Daoy (cell line): ENCODE measurements at places on chromosomes 3 and 15.
A peak's percentile ranks its signal among the peaks of the same experiment; 100 is the strongest.

DNA sequence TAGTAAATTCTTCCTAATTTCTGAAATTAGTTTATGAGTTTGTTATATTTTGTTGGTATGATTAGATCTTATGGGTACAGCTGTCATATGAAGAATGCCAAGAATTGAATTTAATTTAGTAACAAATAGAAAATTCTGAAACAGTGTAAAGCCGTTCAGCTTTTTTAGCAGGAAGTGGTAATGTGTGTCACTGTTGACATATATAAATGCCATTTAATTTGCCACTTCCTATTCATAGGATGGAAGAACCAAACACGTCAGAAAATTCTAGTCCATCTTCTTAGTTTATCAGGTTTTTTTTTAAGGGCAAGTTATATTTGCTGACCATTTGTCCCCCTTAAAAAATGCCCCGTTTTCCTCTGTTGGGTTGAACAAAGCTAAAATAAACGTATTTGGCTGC lies 43.0 kb downstream of the RAB8B start:
- peak; percentile 24 for DNase-seq

DNA sequence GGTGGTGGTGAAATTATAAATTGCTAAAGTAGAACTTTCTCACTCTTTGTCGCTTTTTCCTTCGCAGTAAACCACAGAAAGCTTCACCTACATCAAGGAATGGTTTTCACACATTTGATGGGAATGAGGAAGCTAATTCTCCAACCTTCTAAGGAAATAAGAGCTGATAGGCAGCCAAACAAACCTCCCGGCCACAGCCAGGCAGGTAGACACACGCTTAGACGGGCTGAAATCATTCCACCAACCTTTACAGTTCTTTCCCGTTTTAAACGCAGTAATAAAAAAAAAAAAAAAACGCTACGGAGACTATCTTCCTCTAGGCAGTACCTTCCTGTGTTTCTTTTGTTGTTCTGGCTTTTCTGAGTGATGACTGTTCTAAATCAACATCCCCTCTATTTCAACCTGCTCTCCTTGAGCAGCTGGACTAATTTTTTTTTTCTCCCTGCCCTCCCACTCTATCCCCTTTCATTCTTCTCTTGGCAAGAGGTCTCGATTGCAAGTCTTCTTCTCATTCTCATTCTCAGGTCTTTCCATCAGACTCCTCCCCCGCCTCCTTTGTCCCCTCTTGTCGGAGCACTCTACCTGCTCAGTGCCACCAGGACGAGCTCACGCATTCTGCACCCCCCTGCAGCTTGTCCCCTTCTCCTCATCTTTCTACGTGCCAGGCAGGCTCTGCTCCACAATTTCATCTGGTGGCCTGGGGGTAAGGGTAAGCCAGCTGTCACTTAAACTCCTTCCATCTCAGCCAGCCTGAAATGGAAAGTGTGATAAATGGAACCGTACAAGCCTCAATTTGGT lies 391.1 kb upstream of the MDFIC2 start:
- no peak for DNase-seq

GRCh38 chr15:56817321-56818080 lies 84.2 kb upstream of the ZNF280D start:
- DNase-seq: peak; percentile 86

DNA sequence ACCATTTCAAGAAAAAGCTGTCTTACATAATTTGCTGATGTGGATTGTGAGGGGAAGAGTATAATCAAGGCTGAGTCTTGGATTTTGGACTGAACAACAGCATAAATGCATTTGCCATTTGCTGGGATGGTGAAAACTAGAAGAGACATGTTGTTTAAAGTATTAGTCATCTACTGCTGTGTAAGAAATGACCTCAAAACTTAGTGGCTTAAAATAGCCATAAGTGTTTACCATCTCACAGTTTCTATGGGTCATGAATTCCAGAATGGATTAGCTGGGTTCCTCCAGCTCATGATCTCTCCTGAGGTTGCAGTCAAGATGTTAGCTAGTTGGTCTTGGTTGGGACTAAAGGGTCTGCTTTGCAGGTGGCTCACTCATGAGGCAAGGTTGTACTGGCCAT lies 66.2 kb downstream of the SCN11A start:
- no peak for DNase-seq
